ENCODE measurements at places on chromosomes 1 and 21.
A peak's percentile ranks its signal among the peaks of the same experiment; 100 is the strongest.

- DNase-seq, result no peak
Measured at GRCh38 chr1:71167505-71167904, 86.7 kb upstream of the ZRANB2 start.

- no peak for DNase-seq
Measured at GRCh38 chr1:170407138-170407537, 124.8 kb upstream of the GORAB start.

DNA sequence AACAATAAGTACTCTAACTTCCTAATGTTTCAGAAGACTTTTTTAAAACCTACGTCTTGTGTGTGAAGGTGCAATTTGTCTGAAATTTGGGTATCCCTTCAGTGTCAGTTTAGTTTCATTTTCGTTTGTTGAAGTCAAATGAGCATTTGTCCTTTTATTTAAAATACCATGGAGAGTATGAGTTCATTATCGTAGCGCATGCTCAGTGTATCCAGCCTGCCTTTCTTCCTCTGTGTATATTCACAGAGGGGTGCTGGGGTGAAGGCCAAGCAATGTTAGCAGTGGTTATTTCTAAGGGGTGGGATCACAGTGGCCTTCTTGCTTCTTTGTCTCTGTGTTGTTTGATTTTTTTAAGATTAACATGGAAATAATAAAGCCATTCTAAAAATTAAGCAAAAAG is 43.2 kb downstream of the CNN3 start:
- peak; percentile 49 for DNase-seq

- peak; percentile 72 for DNase-seq
Measured at GRCh38 chr1:93552741-93553455, 105.0 kb downstream of the FNBP1L start.

GRCh38 chr1:92990828-92991227 is 29.6 kb upstream of the DIPK1A start:
- no peak for DNase-seq

DNA sequence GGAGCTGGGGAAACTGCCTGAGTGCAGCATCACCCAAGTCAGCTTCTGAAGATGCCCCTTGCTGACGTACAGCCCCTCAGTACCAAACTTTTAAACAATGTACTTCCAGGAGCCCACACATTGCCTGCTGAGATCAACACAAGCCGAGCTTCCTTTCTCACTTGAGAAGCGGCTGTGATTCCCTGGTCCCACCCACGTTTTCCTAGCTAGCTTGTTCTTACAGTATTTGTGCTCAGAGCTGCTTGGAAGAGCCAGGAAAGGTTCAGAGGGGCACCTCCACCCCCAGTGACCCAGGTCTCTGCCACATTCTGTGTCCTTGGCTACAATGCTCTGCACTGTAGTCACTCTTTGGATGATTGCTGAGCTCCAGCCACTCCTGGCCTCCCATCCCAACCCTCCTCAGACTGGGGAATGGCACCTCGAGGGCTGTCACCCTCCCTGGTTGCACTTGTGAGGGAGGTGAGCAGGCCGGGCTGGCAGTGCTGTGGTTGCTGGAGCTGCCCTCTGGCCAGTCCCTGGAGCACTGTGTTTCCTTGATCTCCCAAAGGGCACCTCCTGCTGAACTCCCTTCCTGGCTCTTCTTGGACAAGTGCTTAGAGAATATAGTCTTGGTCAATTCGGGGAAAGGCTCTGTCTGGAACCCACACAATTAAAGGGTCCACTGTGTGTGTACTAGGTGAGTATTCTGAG is 355.1 kb downstream of the AJAP1 start:
- DNase-seq, result no peak

DNA sequence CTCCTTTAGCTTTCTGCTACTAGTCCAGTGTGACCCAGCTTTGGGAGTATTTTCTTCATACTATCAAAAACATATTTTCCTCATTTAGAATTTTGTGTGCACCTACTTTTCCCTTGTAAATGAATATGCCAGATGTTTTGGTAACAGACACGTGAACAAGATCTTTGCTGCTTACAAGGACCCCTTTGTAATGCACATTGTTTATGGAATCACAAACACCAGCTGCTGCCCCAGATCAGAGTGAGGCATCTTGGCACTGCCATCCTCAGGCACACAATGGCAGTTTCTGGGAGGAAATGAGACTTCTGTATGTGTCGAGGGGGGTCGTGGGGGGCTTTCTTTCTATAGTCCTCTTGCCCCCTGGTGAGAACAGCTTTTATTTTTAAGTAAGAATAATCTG is 115.7 kb downstream of the RGL1 start:
- no peak for DNase-seq

- no peak for DNase-seq
Measured at GRCh38 chr1:52920791-52921291, 699 bp downstream of the ECHDC2 start.

- peak; percentile 44 for DNase-seq
Measured at GRCh38 chr1:111754984-111755330, 744 bp upstream of the DDX20 start.

- DNase-seq, result no peak
Measured at GRCh38 chr21:26332867-26333266, 162.3 kb upstream of the APP start.

DNA sequence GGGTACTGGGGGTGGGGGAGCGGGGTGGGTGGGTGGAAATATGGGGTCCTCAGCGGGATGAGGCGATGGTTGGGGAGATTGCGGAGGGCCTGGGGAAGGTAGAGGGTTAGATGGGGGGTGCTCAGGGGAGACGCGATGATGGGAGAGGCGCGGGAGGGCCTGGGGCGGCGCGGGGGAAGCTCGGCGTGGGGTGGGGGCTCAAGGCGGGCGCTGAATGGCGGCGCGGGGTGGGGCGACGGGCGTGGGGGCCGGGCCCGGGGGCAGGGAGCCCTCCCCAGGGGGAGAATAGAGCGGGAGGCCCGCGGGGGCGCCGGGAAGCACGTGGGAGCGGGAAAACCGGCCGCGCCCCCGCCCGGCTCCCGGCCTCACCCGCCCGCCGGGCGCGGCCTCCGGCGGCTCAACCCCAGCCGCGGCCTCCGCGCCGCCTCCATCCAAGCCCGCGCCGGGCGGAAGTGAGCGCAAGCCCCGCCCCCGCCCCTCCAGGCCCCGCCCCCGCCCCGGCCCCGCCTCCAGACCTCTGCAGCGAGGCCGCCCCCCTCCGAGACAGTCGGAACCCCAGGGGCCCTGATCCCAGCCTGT is at the start of gene FAAP20:
Gene FAAP20 (minus strand): TSS at position 454 of the 579 bp plus-strand sequence. CDS start 23 bp downstream, at position 431.
- DNase-seq, result peak; percentile 46

GRCh38 chr21:37873655-37874054 is 42.6 kb downstream of the KCNJ6 start:
- DNase-seq, result no peak

DNA sequence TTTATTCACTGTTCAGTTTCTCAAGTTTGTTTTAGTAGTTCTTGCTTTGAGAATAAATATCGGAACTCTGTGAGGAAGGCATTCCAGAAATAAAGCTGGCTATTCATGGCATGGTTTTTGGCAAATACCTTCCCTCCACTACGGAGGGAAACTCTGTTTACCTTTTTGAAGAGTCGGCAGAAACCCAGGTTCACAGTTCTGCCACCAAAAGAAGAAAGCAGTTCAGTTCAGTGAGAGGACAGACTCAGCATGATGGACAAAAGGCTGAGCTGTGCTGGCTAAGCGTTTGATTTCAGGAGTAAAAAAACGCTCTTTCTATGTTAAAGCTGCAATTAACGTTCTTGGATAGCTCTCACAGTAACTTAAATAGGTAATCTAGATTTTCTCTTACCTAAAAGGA is 42.4 kb downstream of the CNN3 start:
- DNase-seq, result no peak

GRCh38 chr1:115764541-115764940 is 4.0 kb downstream of the CASQ2 start:
- DNase-seq, result peak; percentile 40

DNA sequence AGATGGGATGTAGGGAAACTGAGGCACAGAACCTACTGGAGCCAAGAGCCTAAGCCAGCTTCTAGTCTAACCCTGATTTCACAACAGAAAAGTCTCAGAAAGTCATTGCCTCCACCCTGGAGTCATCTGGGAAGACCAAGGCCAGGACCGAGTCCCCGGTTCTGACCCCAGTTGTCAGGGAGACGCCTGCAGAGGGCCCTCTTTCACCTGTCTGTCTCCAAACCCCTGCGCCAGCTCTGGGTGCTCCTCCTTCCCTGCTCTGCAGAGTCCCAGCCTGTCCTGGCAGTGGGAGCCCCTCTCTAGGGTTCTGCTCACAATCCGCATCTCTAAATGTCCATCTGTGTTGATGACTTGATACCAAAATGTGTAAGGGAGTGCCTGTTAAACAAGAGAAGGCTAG is 149.7 kb downstream of the PGBD5 start:
- DNase-seq, result no peak

GRCh38 chr21:35284199-35284598 is 235.1 kb upstream of the RUNX1 start:
- no peak for DNase-seq

- no peak for DNase-seq
Measured at GRCh38 chr1:30418061-30418938, 305.1 kb downstream of the MATN1 start.

GRCh38 chr1:157150631-157151030 is 12.4 kb upstream of the ETV3 start:
- DNase-seq, result no peak

- DNase-seq, result no peak
Measured at GRCh38 chr1:152486400-152487006, 24.1 kb upstream of the LCE5A start.

DNA sequence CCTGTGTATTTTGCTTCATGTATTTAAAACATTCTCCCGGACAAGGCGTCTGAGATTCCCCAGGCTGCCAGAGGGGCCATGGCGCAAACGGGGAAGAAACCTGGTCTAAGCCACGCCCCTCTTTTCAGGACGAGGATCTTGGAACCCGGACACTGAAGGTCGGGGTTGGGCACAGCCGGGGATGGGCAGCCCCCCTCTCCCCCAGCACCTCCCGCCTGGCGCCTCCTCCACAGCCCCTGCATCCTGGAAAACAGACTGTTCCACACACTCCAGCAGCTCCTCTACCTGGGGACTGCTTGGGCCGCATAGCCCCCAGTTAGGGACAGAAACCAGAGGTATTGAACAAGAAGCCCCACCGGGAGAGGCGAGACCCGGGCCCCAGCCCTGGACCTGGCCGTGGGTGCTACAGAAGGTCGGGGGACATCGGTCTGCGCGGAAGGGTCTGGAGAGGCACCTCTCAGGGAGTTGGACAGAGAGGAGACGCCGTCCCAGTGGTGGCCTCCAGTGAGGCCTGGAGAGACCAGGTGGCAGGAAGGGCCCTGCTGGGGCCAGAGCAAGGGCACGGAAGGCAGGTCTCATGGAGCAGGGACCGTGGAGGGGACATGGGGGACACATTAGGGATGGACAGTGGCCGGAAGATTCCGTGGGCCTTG is 5.4 kb downstream of the TP73 start:
- DNase-seq, result no peak

DNA sequence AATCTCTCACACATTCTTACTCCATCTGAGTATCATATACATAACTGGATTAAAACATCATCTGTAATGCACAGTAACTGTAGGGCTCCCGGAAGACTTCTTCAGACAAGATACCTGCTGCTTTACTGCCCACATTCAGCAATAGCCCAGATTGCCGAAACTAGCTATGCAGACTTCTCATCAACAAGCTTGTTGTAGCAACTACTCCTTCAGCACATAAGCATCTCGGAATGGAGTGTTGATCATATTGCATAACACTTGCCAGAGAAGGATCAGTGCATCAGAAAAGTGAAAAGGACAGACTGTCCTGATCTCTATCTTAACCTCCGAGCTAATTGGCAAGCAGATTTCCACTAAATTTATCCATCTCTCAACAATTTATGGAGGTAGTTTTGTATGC is 354.6 kb upstream of the C1orf87 start:
- no peak for DNase-seq

DNA sequence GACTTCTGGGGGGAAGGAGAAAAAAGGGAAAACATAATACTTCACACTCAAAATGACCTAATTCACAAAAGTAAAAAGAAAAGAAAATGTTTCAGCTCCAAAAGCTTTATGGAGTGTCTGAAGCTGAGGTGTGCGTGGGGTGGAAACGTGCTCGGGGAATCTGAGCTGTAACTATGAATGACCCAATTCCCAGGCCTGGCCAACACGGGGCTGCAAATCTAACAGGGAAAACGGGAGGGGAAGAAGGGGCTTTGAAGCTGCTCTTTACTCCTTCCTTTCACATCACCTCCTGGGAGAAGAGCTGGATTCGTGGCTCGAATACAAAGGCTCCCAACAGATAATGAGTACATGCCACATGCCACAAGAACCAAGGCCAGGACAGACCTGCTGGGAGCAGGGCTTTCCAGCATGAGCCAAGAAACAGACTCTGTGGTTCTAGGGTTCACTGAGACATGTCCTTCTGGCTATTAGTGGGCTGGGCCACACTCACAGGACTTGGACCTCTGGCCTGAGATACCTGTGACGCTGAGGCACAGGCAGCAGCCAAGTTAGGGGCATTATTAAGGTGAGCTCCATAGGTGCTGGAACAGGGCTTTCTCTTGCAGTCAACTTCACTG is 51.5 kb downstream of the SLC66A1 start:
- no peak for DNase-seq

DNA sequence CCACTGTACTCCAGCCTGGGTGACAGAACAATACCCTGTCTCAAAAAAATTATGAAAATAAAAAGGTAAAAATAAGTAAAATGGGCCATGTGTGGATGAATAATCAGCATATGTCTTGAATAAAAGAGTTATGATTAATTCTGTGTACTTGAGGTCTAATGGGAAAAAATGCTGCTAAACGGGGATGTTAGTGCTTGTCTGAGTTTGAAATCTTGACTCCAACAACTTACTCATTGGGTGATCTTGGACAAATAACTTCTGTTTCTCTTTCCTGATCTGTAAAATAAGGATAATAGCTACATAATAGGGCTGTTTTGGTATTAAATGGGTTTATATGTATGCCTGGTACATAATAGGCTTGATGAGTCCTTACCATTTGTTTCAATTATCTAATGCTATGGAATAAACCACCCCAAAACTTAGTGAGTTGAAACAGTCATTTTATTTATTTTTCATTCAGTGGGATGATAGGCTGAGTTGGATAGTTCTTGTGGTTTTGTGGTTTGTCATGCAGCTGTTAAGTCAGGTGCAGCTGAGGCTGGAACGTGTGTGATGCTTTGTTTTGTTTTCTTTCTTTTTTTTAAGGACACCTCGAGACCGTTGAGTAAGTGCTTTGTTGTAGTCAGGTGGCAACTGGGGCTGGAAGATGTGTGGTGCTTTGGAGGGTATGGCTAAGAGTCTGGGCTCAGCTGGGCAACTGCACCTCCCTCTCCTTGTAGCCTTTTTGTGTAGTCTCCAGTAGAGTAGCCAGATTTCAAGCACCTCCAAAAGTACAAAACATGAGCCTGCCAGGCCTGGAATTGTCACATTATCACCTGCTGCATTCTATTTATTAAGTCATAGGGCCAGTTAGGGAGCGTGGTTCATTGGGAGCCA is 4.9 kb downstream of the MDM4 start:
- peak; percentile 52 for DNase-seq

Measured in brain microvascular endothelial cell (primary cell).